ENCODE measurements at places on chromosomes 16 and 17.

DNA sequence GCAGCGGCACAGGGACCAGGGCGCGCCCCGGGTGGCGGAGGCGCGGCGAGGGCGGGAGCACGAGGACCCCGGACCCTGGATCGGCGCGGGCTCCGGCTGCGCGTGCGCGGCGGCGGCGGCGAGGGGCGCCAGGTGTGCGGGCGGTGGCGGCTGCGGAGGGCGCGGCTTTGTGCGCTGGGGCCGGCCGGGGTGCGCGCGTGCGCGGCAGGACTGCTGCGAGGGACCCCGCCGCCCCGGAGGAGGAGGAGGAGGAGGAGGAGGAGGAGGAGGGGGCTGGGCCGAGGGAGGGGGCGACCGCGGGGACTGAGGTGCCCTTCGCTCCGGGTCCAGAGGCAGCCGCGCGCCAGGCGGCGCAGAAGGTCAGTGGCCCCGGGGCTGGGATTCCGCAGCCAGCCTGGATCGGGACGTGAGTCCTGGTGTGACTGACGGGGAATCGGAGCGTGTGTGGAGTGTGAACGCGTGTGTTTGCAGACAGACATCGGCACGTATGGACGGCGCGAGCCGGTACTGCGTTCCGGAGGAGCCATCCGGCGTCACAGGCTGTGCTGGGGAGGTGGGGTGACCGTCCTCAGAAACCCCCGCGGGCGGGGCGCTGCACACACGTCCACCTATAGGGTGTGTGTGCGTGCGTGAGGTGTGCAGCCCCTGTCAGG, 19.5 kb upstream of the RAP1GAP2 start:
- no peak for DNase-seq

DNA sequence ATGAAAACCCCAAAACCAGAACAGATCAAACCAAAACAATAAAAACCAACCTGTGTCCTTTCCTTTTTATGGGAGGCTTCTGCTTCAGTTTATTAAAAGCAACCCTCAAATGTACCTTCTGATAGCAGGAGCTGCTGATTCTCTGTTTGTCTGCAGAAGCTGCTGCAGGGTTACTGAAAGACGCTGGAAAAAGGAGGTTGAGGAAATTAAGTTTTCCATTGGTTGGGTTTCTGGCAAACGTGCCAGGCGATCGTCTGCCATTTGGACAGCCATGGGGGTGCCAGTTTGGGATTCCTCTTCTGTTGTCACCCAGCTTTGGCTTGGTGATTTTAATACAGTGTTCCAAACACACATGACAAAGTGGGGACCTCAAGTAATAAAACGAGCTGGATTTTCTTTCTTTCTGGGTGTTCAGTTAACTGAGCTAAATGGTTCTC, 185.4 kb upstream of the ZFHX3 start:
- DNase-seq: no peak

GRCh38 chr16:89312194-89312593, 94.7 kb downstream of the ZNF778 start:
- DNase-seq: no peak

- DNase-seq: no peak
Measured at GRCh38 chr16:64459821-64460220, 662.0 kb downstream of the CDH11 start.

DNA sequence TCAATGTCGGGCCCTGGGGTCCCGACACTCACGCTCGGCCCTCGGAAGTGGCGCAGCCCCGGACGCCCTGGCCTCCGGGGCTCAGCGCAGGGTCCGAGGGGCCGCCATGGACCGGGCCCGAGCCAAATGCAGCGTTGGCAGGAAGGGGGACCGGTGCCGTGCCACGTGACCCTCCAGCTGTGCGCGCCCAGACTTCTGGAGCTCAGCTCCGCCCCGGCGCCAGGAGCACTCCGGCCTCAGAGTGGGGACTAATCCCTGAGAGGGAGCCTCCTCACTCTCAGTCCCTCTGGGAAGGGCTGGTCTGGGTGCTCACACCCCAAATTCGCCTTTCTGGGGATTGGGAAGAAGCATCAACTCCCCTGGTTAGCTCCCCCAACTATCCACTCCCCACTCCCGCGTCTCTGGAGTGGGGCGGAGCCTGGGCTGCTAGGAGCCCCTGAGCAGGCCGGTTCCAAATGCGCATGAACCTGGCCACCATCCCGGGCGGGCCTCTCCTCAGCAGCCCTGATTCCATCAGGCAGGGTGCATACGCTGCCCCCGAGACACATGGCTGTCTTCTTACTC, at the start of gene B3GNT9:
Gene B3GNT9 (minus strand): TSS at position 166 of the 564 bp plus-strand sequence. CDS start 513 bp downstream, outside the sequence.
- DNase-seq: peak; percentile 94

- peak; percentile 65 for DNase-seq
Measured at GRCh38 chr17:39235555-39236449, 10.1 kb upstream of the STAC2 start.

GRCh38 chr16:83588070-83588469, 219.7 kb upstream of the HSBP1 start:
- no peak for DNase-seq

DNA sequence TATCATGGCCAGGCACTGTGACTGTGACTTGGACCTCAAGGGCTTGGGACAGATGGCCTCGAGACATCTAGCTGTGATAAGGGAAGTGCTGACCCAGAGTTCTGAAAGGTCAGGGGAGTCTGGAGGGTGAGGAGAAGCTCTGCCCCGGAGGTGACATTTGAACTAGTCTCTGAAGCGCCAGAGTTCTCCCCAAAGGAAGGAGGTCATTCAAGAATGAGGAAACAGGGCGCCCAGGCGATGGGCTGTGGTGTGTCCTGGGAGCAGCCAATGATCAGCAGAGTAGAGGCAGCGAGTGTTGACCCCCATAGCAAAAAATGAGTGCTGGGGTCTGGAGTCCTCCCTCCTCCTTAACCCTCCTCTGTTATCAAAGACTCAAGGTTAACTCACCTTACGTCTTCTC, 4.9 kb downstream of the STARD3 start:
- DNase-seq: no peak

GRCh38 chr16:67082891-67083290, 26.9 kb upstream of the PHAF1 start:
- no peak for DNase-seq

DNA sequence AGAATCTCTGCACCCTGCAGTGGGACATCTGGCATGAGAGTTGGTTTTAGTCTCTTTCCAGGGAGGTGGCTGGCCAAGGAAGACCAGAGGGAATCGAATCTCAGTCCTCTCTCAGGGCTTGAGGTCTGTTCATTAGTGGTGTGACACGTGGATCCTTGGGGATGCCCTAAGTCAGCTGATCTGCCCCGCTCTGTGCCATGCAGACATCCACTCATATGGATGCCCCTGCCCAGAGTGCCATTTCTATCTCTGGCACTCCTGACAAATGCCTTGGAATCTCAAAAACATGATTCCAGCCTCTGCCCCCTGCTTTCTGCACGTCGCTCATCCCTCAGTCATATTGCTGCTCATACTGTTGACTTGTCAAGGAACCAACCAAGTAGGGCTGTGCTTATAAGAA, 38.8 kb downstream of the WSCD1 start:
- no peak for DNase-seq

GRCh38 chr16:50121721-50122445, 31.2 kb upstream of the TENT4B start:
- DNase-seq: no peak

- DNase-seq: peak; percentile 78
Measured at GRCh38 chr17:7323731-7324437, 5.3 kb downstream of the NEURL4 start.

- DNase-seq: no peak
Measured at GRCh38 chr17:50349243-50349600, 3.3 kb downstream of the XYLT2 start.

DNA sequence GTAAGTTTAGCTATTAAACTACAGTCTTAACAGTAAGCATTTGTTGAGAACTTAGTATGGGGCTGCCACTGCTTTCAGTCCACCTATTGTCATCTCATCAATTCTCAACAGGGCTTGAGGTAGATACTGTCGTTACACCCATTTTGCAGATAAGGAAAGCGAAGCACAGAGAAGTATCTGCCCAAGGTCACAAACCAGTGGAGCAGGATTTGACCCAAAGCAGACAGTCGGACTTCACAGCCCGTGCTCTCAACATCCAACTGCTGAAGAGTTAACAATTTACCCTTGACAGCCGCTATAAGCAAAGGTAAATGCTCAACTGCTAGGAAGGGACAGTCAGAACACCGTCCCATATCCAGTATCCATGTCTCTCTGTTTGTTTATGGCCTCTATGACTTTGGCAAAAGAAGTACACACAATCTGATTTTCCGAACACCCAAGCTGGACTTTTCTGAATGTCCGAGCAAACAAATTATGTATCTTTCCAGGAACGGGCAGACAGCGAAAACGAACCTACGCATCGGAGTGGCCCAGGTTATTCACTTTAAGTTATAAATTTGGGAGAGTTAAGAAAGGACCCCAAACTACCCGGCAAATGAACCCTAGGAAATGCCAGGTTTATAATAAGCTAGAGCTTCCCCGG, 1.2 kb downstream of the SIAH1 start:
- no peak for DNase-seq

GRCh38 chr17:61467416-61468262, 15.4 kb downstream of the TBX4 start:
- DNase-seq: no peak

DNA sequence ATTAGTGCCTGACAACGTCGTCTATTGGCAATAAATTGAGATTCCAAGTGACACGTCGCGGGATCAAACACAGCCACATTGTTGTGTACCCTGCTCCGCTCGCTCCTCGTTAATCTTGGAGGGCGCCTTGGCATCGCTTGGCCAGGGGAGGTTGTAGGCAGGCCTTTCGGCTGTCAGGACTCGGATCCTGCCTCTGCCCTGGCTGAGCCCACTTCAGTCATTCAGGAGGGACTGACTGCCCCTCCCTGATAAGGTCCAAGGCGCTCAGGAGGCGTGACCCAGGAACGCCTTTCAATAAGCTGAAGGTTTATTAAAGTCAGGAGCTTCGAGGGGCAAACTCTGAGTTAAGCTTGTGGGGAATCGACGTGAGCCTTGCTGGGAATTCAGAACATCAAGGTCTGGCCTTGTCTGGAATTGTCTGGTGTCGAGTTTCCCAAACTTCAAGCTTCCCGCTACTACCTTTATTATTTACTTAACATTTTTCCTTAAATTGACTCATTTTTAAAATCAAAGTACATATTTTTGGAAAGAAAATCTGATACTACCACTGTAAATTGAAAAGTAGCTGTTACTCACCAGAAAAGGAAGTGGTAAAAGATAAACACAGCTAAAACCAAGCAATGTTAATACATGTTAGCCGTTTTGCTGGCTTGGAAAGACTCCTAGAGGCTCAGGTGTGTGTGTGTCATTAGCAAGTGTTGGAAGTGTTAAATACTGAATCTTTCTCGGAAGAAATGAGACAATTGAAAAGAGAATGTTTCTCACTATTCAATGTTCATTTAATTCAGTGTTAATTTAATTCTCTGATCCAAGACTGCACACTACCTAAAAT, 5.3 kb upstream of the IRX3 start:
- DNase-seq: no peak

GRCh38 chr16:1351215-1351581, 480 bp downstream of the TSR3 start:
- no peak for DNase-seq

DNA sequence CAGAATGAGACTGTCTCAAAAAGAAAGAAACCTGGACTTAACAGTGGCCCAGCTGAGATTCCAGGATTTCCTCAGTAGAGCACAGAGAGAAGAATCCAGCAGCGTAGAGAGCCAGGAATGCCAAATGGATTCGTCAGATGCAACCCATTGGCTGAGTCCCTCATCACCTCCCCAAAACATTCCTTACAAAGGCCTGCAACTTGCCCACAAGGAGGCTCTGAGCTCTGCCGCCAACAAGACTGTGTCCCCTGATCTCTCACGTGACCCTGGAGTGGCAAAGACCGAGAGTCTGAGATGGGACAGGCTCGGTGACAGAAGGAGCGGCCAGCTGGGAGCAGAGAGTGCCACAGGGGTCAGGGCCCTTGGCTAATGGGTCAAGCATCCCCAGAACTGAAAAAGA, 6.9 kb upstream of the CHMP6 start:
- peak; percentile 97 for DNase-seq

- no peak for DNase-seq
Measured at GRCh38 chr16:69190046-69190588, 3.2 kb downstream of the SNTB2 start.

DNA sequence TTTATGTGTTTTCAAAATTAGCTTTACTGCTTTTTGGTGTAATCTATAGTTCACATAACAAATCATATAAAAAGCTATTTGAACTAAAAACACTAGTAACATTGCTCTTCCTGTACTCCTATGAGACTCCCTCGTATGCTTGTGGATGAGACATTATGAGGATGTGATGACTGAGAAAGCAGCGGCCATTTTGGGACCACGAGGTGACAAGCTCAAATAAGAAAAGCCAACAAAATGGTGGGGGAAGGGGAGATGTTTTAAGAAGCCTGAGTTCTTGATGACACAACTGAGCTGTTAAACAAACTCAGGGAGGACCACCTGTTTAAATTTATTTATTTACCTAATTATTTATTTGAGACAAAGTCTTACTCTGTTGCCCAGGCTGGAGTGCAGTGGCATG, 4.5 kb downstream of the CCL18 start:
- DNase-seq: no peak

DNA sequence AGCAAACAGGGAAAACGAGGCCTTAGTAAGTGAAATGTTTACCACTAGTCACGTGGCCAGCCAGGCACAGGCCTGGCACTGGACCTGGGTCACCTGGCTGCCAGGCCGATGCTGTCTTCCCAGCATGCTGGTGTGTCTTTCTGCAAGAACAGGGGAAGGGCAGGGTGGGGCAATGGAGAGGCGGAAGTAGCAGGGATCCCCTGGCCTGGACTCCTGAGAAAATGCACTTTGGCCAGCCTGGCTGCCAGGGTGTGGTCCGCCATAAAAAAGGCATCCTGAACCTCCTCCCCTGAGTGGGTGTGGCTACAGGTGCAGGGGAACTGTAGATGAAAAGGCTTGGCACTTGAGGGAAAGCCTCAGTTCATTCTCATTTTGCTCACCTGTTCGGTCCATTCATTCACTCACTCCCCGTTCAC, 1.0 kb upstream of the ANKRD40CL start:
- no peak for DNase-seq

GRCh38 chr17:6471531-6472465, 27.5 kb downstream of the PIMREG start:
- DNase-seq: peak; percentile 84

GRCh38 chr17:57980522-57980921, 7.5 kb downstream of the VEZF1 start:
- no peak for DNase-seq

DNA sequence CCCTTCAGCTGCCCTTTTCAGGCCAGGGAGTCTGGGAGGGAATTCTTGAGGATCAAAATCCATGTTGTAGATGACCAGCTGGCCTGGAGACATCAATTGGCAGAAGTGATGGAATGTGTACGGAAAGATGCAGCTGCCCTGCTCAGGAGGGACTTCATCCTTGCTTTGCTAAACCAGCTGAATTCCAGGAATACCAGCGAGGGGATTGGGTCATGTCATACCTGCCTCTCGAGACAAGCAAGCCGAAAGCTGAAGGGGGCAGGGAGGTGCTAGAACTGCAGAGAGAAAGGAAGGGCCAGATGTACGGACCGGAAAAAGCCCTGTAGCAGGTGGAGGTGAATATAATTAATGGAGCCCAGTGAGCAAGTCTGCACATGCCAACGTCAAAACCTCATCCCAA, 25.6 kb upstream of the NTN1 start:
- DNase-seq: no peak

- no peak for DNase-seq
Measured at GRCh38 chr17:57461082-57461481, 204.8 kb downstream of the MSI2 start.

- DNase-seq: no peak
Measured at GRCh38 chr17:2056206-2057174, 1.6 kb downstream of the HIC1 start.

GRCh38 chr17:51165680-51166197, 472 bp upstream of the NME2 start:
- DNase-seq: peak; percentile 27

All from AG08396 (cell line).